ENCODE measurements at places on chromosomes 6 and 20.
A peak's percentile ranks its signal among the peaks of the same experiment; 100 is the strongest.

DNA sequence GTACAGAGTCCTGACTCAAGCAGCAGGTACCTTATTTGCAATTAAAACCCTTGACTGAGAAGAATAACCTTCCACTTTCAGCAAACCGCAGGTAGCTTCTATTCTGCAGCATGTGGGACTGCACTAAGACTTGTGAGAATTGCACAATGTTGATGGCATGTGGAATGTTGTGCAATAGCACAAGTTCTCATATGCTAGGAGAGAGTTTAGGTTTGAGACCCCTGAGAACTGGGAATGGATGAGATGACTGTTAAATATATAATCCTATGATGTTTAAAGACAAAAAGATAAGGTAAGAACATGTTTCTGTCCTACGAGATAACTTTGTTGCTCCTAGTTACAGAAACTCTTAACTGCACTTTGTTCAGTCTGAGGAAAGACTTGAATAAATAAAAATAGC, 194.6 kb downstream of the OTOR start:
- ATAC-seq = no peak

- ATAC-seq = no peak
Observed at GRCh38 chr6:16273256-16273655, 34.9 kb downstream of the GMPR start.

DNA sequence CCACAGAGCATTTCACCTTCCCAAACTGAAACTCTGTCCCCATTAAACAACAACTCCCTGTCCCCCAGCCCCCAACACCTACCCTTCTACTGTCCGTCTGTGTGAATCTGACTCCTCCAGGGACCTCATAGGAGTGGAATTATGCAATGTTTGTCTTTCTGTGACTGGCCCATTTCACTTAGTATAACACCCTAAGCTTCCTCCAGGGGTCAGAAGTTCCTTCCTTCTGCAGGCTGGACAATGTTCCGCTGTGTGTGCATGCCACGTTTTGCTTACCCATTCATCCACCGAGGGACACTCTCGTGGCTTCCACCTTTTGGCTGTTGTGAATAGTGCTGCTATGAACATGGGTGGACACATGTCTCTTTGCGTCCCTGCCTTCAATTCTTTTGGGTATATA, 37.6 kb upstream of the MPC1 start:
- no peak for ATAC-seq

GRCh38 chr20:33680686-33681085, 5.5 kb downstream of the E2F1 start:
- ATAC-seq = no peak

GRCh38 chr6:40724886-40725285, 137.7 kb upstream of the LRFN2 start:
- no peak for ATAC-seq

DNA sequence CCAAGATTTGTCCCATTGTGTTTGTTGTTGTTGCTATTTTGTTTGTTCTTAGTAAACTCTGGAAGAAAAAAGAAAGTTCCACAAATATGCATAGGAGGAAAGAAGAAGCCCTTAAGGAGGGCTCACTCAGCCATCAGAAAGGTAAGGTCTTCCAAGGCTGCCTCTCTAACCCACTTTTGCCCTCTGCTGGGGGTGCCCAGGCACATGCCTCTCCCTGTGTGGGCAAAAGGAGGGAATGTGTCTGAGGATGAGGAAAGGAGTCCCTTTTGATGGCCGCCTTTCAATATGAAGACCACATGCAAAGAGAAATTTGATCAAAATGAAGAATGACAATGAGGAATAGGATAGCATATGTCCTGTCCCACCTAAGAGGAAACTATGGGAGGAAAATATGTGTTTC, 248.2 kb upstream of the POU3F2 start:
- no peak for ATAC-seq

DNA sequence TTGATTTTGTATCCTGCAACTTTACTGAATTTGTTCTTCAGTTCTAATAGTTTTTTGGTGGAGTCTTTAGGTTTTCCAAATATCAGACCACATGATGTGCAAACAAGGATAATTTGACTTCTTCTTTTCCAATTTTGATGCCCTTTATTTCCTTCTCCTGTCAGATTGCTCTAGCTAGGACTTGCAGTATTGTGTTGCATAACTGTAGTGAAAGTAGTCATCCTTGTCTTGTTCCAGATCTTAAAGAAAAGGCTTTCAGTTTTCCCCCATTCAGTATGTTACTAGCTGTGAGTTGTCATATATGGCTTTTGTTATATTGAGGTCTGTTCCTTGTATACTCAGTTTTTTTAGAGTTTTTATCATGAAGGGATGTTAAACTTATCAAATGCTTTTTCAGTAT, 4.6 kb downstream of the MICB start:
- no peak for ATAC-seq

- no peak for ATAC-seq
Observed at GRCh38 chr6:149455031-149455732, 29.6 kb downstream of the ZC3H12D start.

DNA sequence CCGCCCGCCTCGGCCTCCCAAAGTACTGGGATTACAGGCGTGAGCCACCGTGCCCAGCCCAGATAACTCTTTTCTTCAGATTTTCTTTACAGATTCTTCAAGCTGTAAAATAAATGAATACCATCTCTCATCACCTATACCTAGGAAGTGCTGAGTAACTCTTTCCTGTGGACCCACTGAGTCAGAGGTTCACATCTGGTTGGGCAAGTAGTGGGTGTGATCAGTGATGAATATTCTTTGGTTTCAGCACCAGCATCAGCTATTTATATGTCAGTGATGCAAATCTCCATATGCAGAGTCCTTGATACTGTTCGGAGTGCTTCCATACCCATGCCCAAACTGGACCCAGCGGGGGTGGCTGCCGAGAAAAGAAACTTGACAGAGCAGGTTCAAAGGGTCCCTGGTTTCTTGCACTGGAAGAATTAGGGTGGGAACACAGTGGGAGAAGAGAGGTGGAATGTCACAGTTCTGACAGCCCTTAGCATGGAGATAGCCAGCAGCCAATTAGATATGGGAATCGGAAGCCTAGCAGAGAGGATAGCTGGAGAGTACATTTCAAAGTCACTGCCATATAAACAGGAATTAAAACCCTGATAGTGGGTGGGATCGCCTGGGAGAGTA, 64.9 kb upstream of the DDR1 start:
- peak; percentile 96 for ATAC-seq

- no peak for ATAC-seq
Observed at GRCh38 chr6:135522965-135523692, 25.6 kb upstream of the AHI1 start.

GRCh38 chr6:68296126-68296525, 339.0 kb upstream of the ADGRB3 start:
- ATAC-seq = no peak

GRCh38 chr6:170176898-170177771, 113.7 kb downstream of the DLL1 start:
- no peak for ATAC-seq

- ATAC-seq = no peak
Observed at GRCh38 chr20:13028673-13029072, 19.9 kb downstream of the SPTLC3 start.

- ATAC-seq = no peak
Observed at GRCh38 chr6:139977887-139978332, 603.5 kb upstream of the CITED2 start.

GRCh38 chr20:57760698-57761412, 51.0 kb upstream of the PMEPA1 start:
- ATAC-seq = no peak

DNA sequence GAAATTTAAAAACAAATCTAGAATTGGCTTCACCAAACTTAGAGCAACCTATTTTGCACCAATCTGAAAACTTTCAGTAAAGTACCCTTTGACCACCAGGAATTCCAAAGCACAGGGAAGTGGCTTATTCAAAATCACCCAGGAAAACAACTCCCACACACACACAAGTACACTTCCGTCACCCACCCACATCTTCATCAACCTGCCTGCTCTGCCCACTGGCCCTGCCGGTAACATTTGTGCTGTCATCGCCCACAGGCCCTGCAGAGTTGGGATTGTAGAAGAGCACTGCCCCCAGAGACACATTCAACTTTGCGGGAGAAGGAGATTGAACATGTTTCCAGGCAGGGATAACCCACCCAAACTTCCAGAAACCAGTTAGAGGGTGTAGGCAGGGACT, 19.3 kb upstream of the SCML4 start:
- no peak for ATAC-seq

- no peak for ATAC-seq
Observed at GRCh38 chr6:12148317-12148801, 136.2 kb downstream of the HIVEP1 start.

DNA sequence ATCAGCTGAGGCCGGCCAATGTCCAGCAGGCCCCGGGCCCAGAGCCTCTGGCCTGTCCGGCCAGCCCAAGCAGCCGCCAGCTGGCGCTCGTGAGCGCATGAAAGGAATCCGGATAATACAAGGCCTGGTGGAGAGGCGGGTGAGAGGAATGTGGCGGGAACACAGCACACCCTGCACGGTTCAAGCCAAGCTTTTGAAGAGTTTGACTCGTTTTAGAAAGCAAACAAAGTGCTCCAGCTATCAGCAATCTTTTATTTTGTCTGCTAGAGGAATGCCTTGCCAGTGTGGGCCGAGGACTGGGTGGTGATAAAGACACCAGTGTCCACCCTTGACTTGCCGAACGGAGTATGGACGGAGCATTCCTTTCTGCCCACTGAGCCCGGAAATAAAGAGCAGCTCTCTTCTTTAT, 9.3 kb upstream of the NEDD9 start:
- no peak for ATAC-seq

- peak; percentile 65 for ATAC-seq
Observed at GRCh38 chr20:43949741-43950618, 35.3 kb downstream of the TOX2 start.

DNA sequence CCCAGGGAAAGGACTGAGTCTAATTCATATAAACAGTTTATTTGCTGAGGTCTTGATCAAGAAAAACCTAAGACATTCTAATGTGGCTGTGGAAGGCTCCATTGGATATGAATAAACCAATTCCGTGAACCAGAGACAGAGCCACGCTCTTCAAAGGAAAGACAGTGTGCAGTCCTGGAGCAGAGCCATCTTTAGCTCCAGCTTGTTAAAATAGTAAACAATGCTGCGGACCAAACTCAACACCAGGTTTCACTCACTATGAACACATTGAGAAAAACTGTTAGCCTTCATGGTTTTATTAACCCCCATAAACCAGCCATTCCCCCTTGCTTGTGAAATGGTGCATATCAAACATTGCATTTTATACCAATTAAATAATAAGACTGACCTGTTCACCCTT, 61.9 kb downstream of the COL9A1 start:
- no peak for ATAC-seq

DNA sequence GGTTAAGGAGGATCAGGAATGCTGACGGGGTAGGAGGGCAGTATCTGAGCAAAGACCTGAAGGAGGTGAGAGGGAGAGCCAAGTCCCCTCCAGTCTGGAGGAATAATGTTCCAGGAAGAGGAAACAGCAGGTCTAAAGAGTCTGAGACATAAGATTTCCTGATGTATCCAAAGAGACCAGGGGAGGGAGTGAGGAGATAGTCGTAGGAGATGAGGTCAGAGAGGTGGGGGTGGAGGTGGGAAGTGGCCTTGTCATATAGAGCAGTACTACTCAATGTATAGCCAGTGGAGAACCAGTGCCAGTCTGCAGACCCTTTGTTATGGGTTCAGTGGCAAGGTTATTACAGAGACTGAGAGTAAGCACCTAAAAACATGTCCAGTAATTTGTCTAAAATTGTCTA, 130.6 kb downstream of the COL9A1 start:
- no peak for ATAC-seq

- no peak for ATAC-seq
Observed at GRCh38 chr6:14444295-14444972, 326.9 kb downstream of the CD83 start.

DNA sequence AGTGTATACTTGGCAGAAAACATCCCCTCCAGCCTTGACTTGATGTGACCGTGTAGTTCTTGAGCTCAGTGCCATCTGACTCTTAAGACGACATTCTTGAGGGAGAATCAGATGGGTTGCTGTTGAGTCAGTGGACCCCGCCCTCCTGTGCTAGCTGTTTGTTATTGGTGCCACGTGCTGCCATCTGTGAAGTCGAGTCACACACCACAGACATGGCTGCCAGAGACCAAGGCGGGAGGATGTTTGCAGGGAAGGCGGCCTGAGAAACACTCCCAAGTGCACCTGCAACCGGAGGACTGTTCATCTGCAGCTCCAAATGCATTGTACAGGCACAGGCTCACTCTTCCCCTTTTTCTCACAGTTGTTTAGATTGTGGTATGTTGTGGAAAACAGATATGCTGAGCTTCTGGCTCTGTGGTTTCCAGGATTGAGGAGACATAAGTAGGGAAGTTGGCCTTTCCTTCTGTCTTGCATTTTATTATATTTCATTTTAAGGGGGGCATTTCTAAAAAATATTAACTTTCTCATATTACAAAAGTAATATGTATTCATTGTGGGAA, 345.3 kb upstream of the ZFP64 start:
- ATAC-seq = no peak

DNA sequence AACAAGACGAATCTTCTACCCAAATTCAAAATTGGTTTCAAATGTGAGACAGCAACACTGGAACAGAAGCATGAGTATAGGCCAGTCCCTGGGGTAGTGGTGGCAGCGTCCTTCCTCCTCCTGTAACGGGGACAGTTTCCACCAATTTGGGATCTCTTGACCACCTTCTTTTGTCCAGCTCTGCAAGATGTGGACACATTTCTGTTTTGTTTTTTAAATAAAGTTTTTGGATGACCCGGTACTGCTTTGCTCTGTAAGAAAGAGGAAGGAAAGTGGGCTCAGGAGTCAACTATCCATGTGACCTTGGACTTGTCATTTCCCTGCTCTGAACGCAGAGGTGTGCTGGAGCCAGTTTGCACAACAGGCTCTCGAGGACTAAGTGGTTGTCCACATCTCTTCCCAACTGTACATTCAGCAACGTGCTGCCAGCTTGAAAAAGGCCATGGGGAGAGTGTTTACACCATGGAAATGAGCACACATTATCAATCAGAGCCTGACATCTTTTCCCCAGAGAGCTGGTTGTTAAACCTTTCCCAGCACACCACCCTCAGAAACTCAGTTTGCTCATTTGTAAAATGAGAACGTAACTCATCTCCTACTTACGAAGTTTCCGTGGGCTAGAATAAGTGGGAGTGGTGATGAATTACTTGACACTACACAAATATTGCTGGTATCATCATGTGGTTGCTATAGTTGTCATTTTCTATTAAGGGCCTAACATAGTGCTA, 66.5 kb downstream of the ADTRP start:
- peak; percentile 60 for ATAC-seq
